Stimulated activated CD8-positive, alpha-beta memory T cell treated with anti-CD3 and anti-CD28 coated beads, Interleukin-15, amount 100 ng/mL, for 24 hours (primary cell): ENCODE measurements at places on chromosomes 11 and 22.

DNA sequence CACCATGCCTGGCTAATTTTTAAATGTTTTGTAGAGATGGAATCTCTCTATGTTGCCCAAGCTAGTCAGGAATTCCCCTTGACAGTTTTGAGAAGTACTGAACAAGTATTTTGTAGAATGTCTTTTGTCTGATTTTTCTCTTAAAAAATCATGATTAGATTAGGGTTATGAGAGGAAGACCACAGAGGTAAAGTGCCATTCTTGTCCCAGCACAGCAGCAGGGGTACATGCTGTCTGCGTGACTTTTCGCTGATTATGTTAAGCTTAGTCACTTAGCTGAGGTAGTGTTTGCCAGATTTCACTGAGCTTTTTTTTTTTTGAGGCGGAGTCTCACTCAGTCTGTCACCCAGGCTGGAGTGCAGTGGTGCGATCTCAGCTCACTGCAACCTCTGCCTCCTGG lies 13.6 kb upstream of the NUP160 start:
- no peak for DNase-seq

GRCh38 chr11:34789196-34789834 lies 126.9 kb downstream of the APIP start:
- DNase-seq = no peak

GRCh38 chr22:42399315-42400271 lies 32.6 kb downstream of the NFAM1 start:
- DNase-seq = no peak

GRCh38 chr11:27875831-27876775 lies 175.8 kb upstream of the BDNF start:
- DNase-seq = no peak

GRCh38 chr22:46136486-46137217 lies 13.7 kb upstream of the PPARA start:
- DNase-seq = no peak

DNA sequence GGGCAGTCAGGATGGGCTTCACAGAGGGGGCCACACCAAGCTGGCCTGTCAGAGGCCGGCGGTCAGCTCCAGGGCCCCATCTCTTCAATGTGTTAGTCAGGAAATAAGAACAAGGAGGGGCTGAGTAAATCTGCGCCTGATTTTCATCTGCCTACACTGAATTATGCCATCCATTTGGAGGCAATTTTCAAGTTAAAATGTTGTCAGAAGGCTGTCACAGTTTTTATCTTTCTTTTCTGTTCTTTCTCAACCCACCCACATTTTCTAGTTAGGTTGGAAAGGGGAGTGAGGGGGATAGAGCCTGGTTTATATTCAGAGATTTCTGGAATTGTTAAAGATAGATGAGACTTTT lies 18.8 kb downstream of the ADORA2A start:
- DNase-seq = no peak

GRCh38 chr11:46719048-46719542 lies at the start of gene F2:
TSS of gene F2 (plus strand) at chr11:46719213. CDS start at chr11:46719236, 23 bp downstream.
- no peak for DNase-seq

GRCh38 chr22:19285831-19286230 lies 5.7 kb downstream of the CLTCL1 start:
- no peak for DNase-seq

GRCh38 chr11:108906329-108906728 lies 241.5 kb downstream of the DDX10 start:
- DNase-seq = no peak

DNA sequence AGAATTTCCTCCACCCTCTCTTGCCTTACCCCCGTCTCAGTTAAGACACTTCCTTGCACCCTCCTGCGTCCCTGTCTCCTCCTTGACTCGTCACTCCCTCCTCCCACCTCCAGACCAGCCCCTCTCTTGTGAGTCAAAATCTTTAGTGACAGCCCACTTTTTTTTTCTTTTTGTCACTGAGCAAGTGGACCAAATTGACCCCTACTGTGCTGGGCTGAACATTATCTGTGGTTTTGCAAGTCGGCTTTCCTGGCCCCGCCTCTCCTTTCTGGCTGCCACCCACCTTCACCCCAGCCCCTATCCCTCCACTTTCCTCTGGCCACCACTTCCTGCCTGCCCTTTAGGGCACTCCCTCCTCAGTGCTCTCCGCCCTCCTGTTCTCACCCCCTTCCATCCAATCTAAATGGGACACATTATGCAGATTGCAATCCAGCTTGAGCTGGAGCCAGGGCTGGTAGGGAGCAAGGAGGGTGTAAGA lies at the start of gene APLNR:
APLNR (minus strand) TSS at position 47 of the 478 bp plus-strand sequence. CDS start 246 bp downstream, outside the sequence.
- no peak for DNase-seq

DNA sequence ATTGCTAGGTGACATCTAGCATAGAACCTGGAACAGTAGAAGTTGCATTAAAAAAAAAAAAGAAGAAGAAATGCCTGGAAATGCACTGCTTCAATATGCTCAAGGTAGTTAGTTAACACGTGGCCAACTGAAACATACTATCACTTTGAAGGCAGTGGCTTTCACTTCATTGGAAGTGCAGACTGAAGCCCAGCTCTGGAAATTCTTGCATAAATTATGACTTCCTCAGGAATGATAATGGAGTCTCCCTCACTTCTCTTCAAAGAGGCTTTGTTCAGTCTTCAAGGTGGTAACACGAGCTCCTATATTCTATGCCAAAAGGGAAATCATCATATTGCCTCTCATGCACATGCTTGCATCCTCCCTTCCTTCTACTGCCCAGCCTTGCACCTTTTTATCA lies 715.9 kb upstream of the API5 start:
- DNase-seq = no peak

GRCh38 chr22:49010901-49011300 lies 816.8 kb downstream of the BRD1 start:
- DNase-seq = no peak

DNA sequence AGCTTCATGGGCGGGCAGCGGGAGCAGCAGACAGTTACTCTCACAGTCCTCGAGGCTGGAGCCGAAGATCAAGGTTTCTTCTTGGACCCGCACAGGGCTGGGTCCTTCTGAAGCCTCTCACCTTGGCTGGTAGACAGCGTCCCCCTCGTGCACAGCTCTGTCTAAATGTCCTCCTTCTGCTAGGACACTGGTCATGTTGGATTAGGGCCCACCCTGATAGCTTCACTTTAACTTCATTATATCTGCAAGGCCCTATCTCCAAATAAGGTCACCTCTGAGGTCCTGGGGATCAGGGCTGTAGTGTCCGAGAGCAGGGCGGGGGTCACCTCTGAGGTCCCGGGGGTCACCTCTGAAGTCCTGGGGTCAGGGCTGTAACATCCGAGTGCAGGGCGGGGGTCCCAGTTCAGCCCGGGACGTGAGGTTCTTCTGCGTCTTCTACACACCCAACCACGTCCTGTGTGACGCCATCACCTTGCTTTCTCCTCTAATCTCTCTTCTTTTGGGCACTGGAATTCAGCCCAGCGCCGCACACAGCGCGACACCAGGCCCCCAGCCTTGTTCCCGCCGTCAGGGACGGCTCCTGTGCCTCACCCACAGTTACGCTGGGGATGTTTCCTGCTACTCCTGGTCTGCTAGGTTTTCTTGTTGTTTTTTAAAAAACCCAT lies 34.1 kb upstream of the TOLLIP start:
- DNase-seq = no peak

DNA sequence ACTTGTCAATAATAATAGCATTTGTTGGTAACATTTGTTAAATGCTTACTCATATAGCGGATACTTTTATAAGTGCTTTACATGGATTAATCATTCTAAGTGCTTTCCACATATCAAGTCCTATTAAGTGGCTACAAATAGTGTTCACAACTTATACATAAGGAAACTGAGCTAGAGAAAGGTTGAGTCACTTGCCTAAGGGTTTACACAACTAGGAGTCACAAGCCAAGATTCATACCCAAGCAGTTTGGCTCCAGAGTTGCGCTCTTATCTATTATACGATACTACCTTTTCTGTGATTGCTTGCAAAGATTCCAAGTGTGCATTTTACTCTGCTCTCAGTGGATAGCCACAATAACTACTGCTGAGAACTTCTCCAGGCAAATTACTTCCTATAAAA lies 215.9 kb upstream of the CCDC90B start:
- no peak for DNase-seq

DNA sequence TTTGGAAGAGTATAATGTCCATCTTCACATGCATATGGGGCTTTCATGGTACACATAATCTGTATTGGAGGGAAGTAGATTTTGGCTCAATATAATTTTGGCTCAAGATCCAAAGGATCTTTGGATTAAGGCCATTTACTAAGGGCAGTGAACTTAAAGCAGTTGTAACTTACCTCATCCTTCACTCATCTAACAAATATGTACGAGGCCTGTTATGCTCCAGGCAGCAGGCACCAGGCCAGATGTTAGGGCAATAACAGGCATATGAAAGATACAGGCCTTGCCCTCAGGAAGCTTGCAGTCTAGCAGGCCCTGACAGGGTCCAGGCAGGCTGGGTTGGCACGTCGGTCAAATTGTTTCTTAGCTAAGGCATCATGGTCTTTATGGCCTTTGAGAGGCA lies 44.6 kb downstream of the LIF start:
- no peak for DNase-seq

DNA sequence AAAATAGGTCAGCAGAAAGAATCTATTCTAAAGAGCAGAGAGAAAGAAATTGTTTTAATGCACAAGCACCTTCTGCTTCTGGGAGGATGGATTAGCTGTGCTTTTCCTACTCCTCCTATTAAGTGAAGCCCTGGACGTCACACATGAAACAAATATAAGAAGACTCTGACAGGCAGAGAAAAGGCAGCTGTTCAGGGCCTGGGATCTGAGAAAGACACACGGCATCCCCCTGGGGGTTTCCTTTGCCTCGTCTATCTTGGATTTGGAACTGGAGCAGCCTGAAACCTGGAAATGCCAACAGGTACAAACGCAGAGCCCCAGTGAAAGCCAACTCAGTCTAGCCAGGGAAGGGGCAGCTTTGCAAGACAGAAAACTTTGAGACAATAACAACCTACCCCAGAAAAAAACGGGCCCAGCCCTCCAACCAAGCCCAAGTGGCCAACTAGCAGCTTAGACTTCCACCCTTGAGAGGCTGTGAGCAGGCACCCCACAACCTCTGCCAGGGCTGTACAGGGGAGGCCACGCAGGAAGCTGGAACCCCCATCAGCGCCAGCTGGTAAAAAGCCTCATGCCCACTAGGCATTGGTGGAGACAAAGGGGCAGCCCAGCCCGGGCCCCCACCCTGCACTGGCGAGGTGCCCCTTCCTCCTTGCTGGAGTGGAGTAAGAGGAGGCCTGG lies 7.3 kb downstream of the CERK start:
- no peak for DNase-seq

- DNase-seq = no peak
Observed at GRCh38 chr11:116852261-116853031, 15.0 kb upstream of the APOA1 start.

DNA sequence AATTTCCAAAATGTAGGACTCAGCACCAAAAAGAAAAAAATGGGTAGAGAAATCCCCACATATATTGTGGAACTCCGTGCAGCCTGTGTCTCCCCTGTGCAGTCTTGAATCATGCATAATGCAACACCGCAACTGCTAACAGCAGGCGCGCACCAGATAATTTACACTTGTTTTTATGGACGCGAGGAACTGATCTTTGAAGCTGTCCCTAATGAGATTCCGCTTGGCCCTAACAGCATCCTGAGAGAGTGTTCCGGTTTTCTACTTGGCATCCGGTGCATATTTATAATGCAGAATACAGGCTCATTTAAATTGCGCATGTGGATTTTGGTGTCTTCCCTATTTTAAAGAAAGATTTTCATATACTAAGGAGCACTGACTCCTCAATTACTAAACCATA lies 21.1 kb downstream of the MPPED2 start:
- DNase-seq = no peak

DNA sequence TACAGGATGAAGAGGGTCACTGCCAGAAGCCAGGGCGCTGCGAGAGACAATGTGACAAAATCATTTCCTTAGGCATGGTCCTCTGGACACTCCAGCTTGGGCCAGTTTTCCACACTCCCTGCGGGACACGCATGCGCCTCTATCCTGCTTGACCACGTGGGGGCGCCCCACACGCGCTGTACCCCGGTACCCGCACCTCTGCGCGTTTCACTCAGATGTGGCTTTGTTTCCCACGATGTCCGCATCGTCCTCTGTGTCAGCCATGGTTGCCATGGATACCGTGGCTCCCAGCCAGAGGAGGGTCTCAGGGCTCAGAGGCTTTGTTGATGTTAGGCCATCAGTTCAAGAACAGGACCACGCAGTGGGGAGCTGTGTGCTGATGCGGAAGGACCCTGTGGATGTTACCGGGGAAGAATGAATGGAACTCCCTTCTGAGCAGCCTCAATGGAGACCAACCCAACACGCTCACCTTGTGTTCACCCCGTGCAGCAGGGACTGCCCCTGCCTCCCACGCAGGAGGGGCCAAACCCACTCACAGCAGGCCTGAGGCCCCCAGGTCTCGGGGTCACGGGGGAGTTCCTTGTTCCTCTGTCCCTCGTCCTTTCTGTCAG lies 101.1 kb upstream of the SLC22A12 start:
- peak; percentile 29 for DNase-seq
